ENCODE measurements at places on chromosomes 11 and 22. TPM values are rescaled to one million over a fixed set of nuclear protein-coding genes. Genes with fewer than 3 reads are reported as not detected.

CHST1 gene
- total RNA-seq = 1.3 TPM

SMTNL1 gene
- total RNA-seq = not detected

DNA sequence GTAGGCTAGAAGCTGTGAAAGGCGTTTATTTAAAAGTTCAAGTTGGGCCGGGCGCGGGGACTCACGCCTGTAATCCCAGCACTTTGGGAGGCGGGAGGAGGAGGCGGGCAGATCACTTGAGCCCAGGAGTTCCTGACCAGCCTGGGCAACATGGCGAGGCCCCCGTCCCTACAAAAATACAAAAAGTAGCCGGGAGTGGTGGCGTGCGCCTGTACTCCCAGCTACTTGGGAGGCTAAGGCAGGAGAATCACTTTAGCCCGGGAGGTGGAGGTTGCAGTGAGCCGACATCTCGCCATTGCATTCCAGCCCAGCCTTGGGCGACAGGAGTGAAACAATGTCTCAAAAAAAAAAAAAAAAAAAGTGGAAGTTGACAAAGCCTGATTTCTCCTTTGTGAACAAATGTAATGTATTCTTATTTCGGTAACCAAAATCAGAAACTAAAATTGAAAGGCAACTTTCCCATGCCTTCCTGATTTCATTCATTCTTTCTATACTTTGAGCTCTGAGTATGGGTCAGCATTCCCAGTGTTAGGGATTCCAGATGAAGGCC, 825 bp downstream of the PTPMT1 start:
- DNase-seq = no peak

DNA sequence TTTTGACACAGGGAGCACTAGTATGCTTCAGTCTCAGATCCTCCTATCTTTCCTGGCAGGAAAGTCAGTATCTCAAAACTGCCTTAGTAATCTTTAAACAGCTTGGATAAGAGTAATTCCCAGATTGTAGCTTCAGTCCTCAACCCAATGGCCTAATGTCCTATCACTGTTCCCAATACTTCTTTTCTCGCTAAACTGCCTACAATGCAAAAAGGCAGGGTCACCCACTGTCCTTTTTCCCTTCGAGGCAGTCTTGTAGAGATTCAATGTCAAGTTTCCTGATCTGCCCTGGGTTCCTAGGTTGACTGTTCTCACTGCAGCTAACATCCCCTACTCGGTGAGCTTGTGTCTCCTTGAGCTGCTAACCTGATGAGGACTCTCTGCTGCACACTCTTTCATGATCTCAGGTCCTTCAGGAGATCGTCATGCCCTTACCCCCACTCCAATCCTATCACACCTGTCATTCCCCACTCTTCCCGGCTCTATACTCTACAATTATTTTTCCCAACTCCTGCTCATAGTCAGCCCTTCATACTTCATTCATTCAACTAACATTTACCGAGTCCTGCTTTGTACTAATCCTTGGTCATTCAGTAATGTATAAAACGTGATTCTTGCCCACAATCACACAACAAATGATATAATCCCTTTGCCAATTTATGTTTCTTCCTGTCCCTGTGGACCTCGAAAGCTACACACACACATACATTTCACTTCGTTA, 904 bp downstream of the C2CD3 start:
- no peak for DNase-seq

DNA sequence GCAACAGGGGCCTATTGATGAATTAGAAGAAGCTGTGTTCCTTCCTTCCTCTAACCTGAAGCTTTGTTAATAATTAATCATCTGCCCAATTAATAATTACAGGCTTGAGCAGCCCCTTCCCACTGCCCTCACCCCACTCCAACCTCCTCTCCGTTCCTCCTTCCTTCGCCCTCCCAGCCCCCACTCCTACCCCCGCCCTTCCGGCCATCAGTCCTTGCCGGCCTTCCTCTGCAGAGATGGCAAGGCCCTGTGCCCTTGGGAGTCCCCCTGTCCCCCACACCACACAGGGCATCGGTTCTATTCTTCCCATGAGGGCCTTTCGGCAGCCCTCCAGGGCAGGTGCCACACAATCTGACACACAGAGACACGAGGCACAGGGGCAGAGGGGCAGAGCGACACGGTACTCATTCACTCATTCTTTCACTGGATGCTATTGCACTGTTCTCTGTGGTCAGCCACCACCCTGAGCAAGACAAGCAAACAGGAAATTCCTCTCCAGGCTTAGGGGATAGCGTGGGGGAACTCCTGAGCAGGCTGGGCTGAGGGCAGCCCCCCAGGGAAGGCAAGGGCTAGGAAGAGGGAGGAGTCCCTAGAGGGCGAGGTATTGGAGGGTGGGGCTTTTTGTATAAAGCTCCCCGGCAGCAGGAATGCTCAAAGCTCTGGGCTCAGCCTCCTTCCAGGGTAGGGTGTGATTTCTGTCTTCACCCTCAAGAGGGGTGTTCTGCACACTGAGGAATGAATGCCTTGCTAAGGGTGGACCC, 14.7 kb downstream of the MGAT3 start:
- no peak for DNase-seq

- DNase-seq = no peak
Observed at GRCh38 chr11:76770642-76771445, 12.3 kb upstream of the TSKU start.

DNA sequence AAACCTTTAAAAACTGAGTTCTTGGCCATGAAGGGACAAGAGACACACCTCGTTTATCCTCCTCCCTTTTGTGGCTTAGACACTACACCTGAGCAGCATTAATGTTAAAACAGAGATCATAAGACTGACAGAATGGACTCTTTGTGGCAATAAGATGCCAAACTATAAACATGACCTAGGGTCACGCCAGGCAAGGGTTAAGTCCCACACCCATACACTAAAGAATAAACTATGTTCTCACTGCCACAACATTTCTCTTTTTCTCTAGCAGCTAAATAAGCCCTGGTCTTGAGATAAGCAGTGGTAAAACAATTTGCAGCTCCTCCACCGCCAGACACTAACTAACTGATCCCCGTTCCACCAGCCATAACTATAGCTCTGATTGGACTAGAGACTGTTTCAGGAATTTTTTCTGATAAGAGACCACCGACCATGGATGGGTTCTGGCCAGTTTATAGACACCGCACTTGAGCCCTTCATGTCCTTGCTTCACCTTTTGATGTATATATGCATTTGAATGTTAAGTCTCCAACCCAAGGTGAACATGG, 4.9 kb upstream of the SLCO2B1 start:
- DNase-seq = no peak

DNA sequence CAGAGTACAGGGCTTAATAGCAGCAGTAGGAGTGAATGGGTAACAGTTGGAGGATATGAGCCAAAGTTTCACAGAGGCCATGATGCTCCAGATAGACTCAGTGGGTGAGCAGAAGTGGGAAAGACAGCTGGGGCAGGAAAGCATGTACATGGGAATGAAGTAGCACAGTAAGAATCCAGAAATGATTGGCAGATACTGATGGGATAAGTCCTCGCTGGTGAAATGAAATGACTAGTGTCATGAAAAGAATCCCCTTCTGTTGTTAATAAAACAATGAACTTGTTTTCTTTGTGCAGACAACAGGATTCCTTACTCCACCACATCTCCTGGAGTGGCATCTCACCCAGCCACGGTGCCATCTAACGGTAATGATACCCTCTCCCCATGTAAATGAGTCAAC, 17.4 kb upstream of the PANX1 start:
- no peak for DNase-seq
